ENCODE measurements at places on chromosomes 3 and 15. TPM values are rescaled to one million over a fixed set of nuclear protein-coding genes. Genes with fewer than 3 reads are reported as not detected.

Gene CPEB1
- 0.87 TPM for total RNA-seq

Gene CFAP91
- 2.3 TPM for total RNA-seq

Gene ACAN
- 0.16 TPM for total RNA-seq

DNA sequence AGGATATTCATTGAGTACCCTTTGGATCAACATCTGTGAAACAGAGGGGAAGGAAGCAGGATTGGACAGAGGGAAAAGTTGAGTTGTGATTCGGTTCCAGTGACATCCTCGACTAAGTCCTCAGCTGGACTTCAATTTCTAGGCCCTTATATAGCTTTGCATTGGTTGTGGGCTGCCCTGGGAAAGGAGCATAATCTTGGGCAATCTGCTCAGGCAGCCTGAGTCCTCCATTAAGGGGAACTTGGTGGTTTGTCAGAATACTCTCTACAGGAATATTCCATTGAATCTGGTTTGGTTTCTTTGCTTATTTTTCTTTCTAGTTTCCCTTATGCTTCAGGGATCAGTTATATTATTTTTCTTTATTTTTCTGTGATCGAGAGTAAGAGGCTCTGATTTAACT is 94.1 kb downstream of the TCF12 start:
- no peak for DNase-seq
- H3K27me3 ChIP-seq: no peaks in the 10 kb centered on the region
- H3K4me3 ChIP-seq: no peak overlapping the region
- peaks cover 3% of the 10 kb centered on the region for H3K4me1 ChIP-seq
- no peak overlapping the region for H3K27ac ChIP-seq

DNA sequence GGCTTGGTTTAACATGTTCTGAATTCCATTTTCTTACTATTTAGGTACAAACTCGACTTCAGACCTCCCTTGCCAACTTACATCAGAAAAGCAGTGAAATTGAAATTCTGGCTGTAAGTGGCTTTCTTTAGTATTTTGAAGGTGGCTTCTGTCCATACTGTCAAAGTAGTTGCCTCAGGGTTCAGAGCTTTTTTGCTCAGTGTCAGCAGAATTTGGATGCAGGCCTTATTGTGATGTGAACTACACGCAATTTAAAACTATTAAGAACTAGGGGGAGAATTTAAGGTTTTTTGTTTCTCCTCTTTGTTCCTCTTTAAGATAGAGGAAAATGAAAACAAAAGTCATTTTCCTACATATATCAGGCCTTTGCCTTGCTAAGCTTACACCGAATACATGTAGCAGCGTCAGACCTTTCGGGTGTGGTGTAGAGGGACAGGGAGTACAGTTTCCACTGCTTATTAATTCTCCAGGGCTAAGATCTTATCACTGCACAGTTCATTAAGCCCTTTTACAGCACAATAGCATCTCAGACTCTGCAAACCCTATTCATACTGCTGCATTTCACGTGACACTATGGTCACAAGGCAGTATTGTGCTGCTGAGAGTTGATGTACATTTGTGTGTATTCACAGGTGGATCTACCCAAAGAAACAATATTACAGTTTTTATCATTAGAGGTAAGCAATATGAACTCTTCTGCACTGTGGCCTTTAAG is 6.7 kb downstream of the SRP14 start:
- no peaks in the 10 kb centered on the region for H3K36me3 ChIP-seq
- H3K4me3 ChIP-seq: no peak overlapping the region
- no peak for DNase-seq
- no peaks in the 10 kb centered on the region for H3K4me1 ChIP-seq
- no peaks in the 10 kb centered on the region for H3K27me3 ChIP-seq

Gene AP3B2
- 4.5 TPM for total RNA-seq

Data from hepatocyte (in vitro differentiated cells).